Stimulated activated CD4-positive, alpha-beta T cell treated with anti-CD3 and anti-CD28 coated beads, Interleukin-1b, Interleukin-23, amount 100 ng/mL, for 48 hours (primary cell): ENCODE measurements at places on chromosomes 5 and 9.

DNA sequence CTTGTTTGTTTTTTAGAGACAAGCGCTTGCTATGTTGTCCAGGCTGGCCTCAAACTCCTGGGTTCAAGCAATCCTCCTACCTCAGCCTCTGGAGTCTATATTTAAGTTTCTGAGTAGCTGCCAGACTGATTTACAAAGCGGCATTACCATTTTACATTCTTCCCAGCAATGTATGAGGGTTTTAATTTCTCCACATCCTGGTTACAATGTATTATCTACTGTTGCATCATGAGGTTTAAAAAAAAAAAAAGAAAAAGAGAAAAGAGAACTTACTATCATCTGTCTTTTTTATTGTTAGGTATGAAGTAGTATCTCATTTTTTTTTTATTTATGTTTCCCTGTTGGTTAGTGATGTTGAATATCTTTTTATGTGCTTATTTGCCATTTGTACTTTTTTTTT is 18.9 kb upstream of the CLINT1 start:
- no peak for DNase-seq

DNA sequence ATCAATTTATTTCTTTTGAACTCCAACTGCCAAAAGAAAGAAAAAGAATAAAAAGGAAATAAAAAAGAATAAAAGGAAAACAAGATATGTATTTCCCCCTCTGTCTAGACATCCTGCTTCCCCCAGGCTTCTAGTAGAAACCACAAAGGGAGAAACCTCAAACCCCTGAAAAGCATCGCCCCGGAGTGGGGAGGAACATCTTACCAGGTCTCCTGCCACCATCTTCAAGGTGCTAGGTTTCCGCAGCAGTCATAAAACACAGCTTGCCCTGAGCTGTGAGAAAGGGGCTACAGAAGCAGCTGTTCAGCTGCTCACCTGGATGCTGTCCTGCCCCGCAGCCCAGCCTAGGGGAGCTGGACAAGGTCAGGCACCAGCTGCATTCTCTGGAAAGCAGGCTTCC is 487.7 kb downstream of the GADD45G start:
- no peak for DNase-seq

GRCh38 chr5:53782620-53783019 is 222.2 kb downstream of the NDUFS4 start:
- no peak for DNase-seq

- DNase-seq: no peak
Observed at GRCh38 chr9:15843931-15844330, 291.1 kb downstream of the CCDC171 start.

DNA sequence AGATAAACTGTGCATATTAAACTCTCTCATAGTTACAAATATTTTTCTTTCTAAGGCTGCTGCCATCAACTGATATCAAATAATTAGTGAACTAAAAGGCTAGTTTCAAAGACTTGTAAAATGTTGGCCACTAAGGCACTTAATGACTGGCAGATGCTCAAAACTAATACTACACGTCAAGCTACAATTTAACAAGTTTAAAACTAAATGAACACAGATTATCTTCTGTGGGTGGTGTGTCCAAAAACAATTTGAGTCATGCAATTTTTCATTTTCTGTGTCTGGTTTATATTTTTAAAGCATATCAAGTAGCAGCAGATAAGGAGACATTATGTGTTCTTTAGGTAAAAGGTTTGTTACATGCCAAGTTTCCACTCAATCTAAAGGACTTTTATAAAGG is 665.1 kb downstream of the EFNA5 start:
- DNase-seq: no peak

- no peak for DNase-seq
Observed at GRCh38 chr5:7805379-7805778, 45.6 kb downstream of the CFAP90 start.

GRCh38 chr5:102975457-102976182 is 144.3 kb downstream of the GIN1 start:
- no peak for DNase-seq

- peak; percentile 13 for DNase-seq
Observed at GRCh38 chr9:31542384-31543055, 841.9 kb upstream of the ACO1 start.

DNA sequence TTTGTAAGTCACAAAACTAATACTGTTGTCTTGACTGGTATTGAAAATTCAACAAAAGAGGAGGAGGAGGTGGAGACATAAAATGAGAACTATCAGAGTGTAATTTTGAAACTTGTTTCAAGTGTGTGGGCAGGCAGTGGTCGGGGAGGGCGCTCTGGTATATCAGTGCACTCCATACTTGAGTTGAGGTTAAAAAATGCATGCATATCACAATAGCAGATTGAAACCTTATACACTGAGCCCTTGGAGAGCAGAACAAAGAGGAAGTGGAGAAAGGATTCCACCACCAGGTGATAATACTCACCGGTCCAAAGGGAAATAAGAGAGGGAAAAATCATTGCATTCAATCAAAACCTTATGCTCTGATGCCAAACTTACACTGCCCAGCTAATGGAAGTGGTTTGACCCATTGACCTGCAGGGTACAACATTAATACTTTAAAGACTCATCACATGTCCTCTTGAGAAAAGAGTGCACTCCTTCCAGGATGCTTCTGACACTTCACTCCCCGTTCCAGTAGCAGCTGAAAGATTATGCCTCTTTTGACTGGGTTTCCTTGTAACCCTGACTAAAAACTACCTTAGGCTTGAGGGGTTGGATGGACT is 79.5 kb upstream of the FAM169A start:
- peak; percentile 57 for DNase-seq

GRCh38 chr9:19127871-19128500 is 694 bp upstream of the PLIN2 start:
- DNase-seq: peak; percentile 2

DNA sequence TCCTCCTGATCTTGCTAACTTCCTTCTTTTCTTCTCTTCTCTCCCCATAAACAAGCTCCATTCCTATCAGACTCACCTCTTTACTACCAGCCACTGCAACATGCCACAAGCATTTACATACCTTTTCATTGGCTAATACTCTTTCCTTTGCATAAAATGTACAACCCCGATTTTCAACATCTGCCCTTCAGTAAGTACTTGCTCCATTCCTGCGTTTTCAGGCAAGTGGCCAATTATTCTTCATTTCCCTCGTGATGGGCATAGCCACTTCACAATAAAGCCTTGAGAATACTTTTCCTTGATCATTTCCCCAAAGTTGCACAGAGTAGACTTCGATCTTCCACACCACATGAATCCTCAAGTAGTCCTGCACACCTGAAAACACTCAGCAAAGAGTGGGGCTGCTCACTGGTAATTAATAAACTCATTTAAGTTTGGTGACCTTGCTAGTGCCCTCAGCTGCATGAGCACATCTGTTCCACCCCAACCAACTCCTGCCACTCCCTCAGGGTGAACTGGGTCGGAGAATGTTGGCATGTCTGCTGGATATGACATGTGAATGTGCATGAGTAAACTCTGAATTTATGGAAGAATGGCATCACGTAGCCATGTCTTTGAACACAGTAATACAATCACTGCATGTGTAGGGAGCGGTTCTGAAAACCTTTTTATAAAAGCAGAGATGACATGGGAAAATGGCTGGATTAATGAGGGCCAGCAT is 535.8 kb downstream of the SEMA5A start:
- DNase-seq: no peak

GRCh38 chr9:91681461-91682305 is 258.1 kb upstream of the NFIL3 start:
- DNase-seq: peak; percentile 75

DNA sequence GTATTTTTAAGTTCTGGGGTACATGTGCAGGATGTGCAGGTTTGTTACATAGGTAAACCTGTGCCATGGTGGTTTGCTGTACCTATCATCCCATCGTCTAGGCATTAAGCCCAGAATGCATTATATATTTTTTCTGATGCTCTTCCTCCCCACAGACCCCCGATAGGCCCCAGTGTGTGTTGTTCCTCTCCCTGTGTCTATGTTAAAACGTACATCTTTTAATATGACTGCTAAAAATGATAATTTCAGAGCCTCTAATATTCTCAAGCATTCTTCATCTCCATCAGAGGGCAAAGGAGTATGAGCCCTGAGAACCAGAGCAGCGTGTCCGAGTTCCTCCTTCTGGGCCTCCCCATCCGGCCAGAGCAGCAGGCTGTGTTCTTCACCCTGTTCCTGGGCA is at the start of gene OR1J2:
TSS of gene OR1J2 (plus strand) at position 301 of the 400 bp plus-strand sequence. CDS start at position 301, 0 bp downstream.
- DNase-seq: no peak

DNA sequence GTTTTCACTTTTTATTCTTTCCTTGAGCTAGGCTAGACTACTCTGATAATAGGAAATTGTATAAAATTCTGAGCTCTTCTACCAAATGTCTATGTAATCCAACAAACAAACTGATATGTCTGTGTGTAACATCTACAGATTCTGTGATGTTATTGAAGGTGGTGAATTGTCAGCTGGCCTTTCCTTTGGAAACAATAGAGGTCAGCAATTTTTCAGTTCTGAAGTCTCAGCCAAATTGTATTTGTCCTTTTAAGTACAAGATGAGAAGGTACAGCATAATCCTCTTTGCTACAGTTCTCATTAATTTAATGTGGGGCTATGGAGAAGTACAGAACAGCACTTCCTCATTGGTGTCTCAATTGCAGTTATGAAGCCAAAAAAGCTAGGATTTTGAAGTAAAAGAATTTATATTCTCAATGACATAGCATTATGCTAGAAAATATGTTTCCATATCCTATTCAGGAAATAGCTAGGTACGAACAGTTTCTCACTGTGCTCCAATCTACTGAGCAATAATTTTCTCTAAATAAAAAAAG is 198.0 kb downstream of the HINT1 start:
- DNase-seq: no peak

DNA sequence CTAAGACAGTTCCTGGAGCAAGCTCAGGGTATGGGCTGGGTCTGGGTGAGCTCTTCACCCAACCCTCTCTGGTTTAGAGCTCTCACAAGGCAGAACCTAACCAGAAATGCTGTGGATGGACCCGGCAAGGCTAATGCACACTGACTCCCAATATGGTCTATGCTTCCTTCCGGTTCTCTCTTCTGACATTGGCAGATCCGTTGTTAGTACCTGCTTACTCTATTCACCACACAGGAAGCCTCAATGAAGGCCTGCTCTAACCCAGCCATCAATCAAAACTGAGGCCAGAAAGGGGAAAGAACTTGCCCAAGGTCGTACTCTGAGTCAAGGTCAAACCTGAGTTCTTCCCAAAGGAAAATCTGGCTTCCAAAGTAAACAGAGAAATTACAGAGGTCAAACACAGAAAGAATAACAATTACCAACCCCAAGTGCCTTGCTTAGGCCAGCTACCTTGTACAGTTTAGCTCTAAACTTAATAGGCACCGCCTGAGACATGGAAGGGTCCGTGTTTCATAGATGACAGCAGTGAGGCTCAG is 46.0 kb upstream of the AKNA start:
- no peak for DNase-seq

- DNase-seq: no peak
Observed at GRCh38 chr5:4627929-4628328, 512.2 kb upstream of the ADAMTS16 start.

DNA sequence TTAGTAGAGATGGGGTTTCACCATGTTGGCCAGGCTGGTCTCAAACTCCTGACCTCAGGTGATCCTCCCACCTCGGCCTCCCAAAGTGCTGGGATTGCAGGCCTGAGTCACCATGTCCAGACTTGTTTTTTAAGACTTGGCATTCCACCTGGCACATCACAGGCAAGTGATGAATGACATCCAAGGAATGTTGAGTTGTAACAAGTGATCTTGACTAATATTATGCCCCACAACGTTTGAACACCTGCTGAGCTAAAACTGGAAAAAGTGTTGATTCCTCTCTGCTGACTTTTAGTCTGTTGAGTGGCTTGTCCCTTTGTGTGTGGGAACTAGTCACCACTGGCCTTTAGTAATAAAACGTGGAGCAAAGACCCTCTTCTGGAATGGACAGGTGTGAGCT is 54.6 kb downstream of the SUB1 start:
- DNase-seq: no peak

DNA sequence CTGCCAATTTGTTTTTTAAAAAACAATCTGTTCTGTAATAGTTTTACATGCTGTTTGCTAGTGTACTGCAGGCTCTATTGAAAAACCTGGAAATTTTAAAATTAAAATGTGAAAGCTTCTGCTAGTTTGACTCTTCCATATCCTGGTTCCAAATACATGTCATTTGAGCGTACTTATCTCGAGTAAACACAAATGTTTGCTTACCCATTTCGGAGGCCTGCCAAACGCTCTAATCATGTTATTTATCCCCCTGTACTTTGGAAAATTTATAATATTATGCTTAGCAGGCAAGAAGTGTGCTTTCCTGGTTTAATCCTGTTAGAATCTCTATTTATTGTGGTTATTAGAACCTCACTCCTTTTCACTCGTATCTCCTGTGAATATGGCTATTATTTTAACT is 476.8 kb upstream of the CYLC2 start:
- no peak for DNase-seq

DNA sequence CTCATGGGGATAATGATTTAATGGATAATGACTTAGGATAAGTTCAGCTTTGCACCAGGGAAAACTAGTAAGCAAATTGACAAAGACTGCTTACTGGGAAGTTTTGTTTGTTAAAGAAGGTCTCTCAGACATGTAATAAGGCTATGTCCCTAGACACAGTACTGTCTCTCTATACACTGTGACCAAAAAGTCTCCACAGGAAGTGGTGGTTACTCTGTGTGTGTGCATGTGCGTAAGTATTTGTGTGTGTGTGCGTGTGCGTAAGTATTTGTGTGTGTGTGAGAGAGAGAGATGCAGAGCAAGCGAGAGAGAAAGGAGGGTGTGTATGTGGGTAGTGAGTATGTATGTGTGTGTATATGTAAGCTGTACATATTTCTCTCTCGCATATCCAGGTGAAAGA is 229.6 kb downstream of the GLIS3 start:
- DNase-seq: no peak

DNA sequence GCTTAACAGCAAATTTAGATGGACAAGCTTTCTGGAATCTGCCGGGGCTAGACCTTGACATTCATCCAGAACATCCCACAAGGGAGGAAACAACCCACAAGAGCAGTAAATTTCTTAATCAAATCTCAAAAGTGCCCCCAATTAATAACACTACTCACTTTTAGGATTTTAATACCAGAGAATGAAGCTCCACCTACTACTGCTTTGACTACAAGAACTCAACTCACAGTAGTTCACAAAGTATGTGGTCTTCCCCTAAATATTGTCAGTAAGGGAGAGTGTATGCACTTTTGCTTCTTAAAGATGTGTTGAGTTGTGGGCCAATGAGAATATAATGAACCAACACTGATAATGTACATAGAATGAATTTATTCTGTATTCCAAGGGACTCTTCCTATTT is 94.7 kb downstream of the EBF1 start:
- no peak for DNase-seq

- no peak for DNase-seq
Observed at GRCh38 chr5:163475411-163475810, 15.0 kb downstream of the HMMR start.

DNA sequence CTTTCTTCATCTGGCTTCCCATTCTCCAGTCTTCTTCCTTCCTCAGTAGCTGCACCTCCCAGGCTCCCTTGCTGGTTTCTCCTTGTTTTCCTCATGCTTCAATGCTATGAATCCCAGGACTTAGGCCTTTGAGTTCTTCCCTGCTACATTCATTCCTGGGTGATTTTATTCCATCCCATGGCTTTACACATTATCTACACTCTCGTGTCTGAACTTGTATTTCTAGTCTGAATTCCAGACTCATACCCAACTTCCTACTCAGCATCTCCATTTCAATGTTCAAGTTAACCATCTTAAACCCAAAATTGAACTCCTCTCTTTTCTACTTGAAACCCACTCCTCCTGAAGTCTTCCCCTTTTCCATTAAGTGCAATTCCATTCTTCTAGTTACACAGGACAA is 20.0 kb downstream of the SLC24A2 start:
- DNase-seq: no peak

- no peak for DNase-seq
Observed at GRCh38 chr5:159620853-159621540, 290.7 kb upstream of the IL12B start.
